Colonic mucosa (tissue), 4 donors: ENCODE measurements at places on chromosomes 16 and 17.

GRCh38 chr16:57424583-57424982, 20.0 kb downstream of the CCL17 start:
- DNase-seq = no peak

- peak; percentile 79 for DNase-seq
Measured at GRCh38 chr16:15642557-15643047, 352 bp downstream of the MARF1 start.

DNA sequence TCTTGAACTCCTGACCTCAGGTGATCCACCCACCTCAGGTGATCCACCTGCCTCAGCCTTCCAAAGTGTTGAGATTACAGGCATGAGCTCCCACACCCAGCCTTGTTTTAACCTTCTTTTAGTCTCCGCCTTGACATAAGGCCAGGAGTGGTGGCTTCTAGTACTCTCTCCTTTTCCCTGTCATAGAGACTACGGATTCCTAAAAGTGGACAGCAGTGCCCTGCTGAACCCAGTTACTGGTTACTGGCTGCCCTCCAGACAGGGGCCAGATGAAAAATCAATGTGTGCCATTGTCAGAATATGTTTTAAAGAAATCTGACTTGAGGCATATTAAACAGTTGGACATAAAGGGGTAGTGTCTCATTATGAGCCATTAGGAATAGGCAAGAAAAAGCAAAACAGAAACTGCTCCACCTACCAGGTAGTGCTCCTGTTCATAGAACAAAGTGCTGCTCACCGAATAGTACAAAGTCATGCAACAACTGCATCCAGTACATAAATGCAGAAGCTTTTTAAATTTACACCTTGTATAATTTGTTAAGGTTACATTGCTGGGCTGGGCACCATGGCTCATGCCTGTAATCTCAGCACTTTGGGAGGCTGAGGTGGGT, 32.1 kb downstream of the TRIM25 start:
- DNase-seq = no peak

GRCh38 chr17:82871056-82871775, 31.4 kb upstream of the ZNF750 start:
- no peak for DNase-seq

GRCh38 chr17:7380855-7381683, at the start of gene TNK1:
TSS of gene TNK1 (plus strand) at chr17:7381089. CDS start at chr17:7382927, 1,838 bp downstream.
- peak; percentile 90 for DNase-seq

DNA sequence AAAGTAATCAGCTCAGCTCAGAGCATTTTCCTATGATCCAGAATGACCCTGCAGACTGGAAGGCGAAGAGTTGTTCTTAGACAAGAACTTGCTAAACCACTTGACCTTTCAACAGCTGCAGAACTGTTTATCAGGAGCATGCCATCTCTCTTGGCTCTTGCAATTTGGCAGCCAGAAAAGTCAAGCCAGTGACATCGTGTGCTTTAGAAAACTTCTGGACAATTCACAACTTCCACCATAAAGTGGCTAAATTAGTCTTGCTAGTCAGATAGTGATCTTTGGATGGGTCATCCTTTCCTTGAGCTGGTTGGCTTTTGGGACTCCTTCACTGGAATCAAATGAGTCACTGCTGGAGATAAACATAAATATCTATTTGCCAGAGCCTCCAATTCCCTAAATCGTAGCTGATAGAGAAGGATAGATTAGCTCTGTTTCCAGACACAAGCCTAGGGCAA, 146.5 kb downstream of the MAP2K6 start:
- DNase-seq = no peak

DNA sequence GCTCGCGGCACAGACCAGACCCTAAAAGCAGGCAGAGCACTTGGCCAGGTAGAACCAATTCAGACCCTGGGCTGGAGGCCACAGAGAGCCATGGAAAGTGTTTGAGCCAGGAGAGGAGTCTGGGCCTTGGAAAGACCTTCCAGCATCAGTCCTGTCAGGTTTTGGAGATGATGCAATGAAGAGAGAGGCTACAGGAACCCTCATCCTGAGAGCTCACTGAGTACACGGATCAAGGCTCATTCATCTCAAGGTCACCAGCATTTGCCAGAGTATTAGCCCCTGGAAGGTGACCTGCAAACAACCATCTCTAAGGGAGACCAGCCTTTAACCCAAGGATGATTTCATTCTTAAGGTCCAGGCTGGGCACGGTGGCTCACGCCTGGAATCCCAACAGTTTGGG, 27.8 kb downstream of the TLE7 start:
- DNase-seq = no peak

- no peak for DNase-seq
Measured at GRCh38 chr16:30662449-30662848, 4.2 kb downstream of the FBRS start.

GRCh38 chr17:29614349-29615047, 8.2 kb downstream of the CORO6 start:
- no peak for DNase-seq

DNA sequence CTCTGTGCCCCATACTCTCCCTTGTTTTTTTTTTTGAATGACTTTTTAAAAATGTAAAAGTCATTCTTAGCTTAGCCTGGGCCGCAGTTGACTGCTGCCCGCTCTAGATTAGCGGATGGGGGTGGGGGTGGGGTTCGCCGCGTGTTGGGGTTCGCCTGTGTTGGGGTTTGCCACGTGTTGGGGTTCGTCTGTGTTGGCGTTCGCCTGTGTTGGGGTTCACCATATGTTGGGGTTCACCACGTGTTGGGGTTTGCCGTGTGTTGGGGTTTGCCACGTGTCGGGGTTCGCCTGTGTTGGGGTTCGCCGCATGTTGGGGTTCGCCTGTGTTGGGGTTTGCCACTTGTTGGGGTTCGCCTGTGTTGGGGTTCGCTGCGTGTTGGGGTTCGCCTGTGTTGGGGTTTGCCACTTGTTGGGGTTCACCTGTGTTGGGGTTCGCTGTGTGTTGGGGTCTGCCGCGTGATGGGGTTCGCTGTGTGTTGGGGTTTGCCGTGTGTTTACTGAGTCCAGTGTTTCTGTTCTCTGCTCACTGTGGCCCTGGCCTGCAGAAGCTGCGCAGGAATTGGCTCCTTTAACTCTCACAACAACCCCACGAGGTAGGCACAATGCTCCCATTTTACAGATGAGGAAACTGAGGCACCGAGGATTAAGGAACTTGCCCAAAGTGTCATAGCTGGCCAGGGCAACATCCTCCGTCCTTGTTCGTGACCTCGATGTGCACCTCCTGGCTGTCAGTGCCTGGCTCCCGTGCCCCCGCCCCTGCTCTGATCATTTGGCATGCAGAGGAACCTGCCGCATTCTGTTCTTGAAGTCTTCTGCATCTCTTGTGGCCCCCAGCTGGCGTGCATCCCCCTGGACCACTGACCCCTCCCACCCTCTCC, 96.6 kb upstream of the CIBAR2 start:
- no peak for DNase-seq
